ENCODE measurements at places on chromosomes 4 and X.

DNA sequence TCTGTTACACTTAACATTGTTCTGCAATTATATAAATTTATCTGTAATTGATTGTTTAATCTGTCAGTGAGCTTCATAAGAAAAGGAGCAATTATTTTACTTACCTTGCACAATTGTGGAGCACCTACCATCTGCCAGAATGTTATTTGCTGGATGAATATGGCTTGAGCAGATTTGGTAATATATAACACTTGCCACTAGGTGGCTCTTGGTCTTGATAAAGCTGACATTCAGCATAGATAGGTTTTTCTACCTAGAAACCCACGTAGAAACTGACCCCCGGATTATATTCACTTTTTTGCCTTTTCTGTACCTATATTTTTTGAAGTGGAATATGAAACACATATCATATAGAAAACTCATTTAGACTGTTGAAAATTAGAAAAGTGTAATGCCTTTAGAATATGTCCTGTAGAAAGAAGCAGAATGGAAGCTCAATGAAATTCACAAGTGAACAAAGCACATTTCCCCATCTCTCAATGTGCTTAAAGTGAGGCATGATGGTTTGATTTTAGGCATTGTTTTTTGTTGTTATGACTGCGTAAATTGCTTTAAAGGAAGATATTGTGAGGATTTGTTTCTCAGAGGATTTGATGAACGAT is 9.5 kb downstream of the RBPJ start:
- H3K4me3 ChIP-seq = no peak overlapping the region
- no peak overlapping the region for H3K27ac ChIP-seq
- 0 out of 2 replicates have a peak, but pooled peaks cover 3% of the 10 kb centered on the region for H3K4me1 ChIP-seq
- no peaks in the 10 kb centered on the region for H3K36me3 ChIP-seq
- no peaks in the 10 kb centered on the region for H3K27me3 ChIP-seq

DNA sequence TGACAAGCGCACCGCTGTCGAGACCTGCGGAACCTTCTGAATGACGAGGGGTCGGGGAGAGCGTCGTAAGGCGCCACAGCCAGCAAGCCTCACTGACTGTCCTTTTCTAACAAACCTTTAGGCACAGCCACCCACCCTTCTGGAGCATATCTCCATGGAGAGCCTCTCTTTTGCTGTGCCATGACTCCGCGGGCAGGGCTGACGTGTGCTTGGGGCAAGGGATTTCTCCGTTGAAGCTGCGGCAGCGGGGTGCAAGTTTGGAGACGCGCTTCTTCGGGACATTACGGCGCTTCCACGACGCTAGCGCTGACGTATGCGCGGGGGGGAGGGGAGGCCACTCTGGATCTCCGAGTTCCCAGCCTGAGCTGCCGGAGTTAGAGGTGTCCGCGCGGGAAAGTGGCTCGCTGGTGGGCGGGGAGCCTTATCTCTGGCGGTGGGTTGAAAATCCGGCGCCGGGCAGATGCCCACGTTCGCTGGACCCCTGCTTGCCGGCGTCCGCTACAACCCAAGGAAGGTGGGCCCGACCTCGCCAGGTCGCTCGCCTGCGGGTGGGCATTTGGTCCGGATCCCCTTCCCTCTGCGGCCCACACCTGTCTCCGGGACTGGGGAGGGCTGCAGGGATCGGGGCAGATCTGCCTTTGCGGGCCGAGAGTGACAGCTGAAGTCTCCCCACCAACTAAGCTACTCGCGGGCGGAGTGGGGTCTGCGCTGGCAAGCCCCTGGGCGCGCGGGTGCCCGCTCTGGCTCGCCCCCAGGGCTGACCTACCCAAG is 543 bp upstream of the SLC10A7 start:
- peaks cover 24% of the 10 kb centered on the region for H3K4me1 ChIP-seq
- no peaks in the 10 kb centered on the region for H3K27me3 ChIP-seq
- H3K27ac ChIP-seq = no peak overlapping the region

- no peaks in the 10 kb centered on the region for H3K27me3 ChIP-seq
- H3K27ac ChIP-seq = no peak overlapping the region
- H3K4me3 ChIP-seq = no peak overlapping the region
- no peak for DNase-seq
- no peaks in the 10 kb centered on the region for H3K36me3 ChIP-seq
Measured at GRCh38 chrX:38804432-38804681, 3.1 kb downstream of the MID1IP1 start.

- H3K36me3 ChIP-seq = no peaks in the 10 kb centered on the region
- no peak overlapping the region for H3K4me3 ChIP-seq
- H3K4me1 ChIP-seq = peaks cover 7% of the 10 kb centered on the region
- no peak for DNase-seq
Measured at GRCh38 chr4:130812117-130812765, 1716.3 kb downstream of the C4orf33 start.

DNA sequence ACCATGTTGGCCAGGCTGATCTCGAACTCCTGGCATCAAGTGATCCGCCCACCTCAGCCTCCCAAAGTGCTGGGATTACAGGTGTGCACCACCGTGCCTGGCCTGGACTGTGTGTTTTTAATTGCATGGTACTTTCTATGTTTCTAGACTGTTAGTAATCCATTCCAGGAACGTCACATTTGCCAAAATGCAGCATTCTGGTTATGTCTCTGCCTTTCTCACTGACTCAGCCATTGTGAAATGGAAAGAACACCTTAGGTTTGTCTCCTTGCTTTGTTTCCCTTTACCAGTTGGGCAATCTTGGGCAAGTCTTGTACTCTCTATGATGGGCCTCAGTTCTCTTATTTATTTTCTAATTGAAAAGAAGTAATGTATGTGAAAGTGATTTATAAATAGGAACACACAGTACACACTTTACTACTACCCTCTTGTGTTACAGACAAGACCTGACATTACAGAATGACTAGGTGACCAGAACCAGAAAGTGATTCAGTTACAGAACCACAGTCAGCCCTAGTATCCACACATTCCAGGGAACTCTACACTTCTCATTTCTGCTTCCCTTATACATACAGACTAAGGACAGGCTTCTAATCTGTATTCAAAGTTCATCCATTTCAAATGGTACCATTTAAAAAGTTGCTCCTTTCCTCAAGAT is 187.1 kb downstream of the MGST2 start:
- DNase-seq = no peak
- no peak overlapping the region for H3K4me3 ChIP-seq
- no peak overlapping the region for H3K27ac ChIP-seq
- H3K36me3 ChIP-seq = no peaks in the 10 kb centered on the region
- H3K27me3 ChIP-seq = no peaks in the 10 kb centered on the region
- H3K4me1 ChIP-seq = peaks cover 80% of the 10 kb centered on the region

DNA sequence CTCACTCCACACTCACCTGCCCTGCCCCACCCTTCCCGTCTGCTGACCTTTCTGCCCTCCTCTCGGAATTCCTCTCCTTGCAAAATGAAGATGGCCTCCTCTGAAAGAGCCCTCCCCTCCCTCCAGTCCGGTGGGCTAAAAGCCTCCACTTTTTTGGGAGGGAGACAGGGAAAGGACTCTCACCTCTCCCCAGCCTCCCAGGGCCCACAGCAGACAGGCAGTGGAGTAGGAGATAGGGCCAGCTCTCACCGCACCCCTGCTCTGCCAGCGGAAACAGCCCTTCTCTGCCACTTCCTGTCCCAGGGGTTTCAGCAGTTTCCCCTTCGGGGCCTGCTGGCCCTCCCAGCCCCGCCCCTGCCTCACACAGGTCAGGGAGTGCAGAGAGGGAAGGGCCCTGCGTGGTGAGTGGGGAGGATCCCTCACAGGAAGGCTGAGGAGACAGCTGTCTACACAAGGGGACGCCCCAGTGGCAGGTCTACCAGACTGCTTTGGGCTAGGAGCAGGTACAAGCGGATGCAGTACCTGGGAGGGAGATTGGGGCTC is 18.2 kb downstream of the ELF4 start:
- peak; percentile 90 for DNase-seq
- peak overlapping the region; percentile 85 for H3K27ac ChIP-seq
- H3K4me3 ChIP-seq = peak overlapping the region; percentile 67
- no peaks in the 10 kb centered on the region for H3K36me3 ChIP-seq
- no peaks in the 10 kb centered on the region for H3K27me3 ChIP-seq

DNA sequence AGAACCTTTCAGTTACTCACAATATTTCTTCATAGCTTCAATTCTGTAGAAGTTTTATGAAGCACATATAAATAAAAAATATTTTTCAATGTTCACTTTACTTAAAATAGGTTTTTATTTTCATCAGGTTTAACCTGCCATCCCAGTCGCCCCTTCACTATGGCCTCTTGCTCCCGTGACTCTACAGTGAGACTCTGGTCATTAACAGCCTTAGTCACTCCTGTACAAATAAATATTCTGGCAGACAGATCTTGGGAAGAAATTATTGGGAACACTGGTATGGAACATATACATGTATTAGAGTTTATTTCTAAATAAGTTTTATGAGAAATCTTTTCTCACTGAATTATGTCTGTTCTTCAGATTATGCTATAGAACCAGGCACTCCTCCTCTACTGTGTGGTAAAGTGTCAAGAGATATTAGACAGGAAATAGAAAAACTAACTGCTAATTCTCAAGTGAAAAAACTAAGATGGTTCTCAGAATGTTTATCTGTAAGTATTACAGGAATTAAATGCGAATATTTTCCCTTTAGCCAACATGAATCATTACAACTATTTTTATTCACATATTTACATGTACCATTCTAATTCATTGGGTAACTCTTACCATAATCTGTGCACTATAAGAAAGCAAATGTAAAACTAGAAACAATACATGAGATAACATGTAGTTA is 45.6 kb downstream of the SPATA4 start:
- H3K36me3 ChIP-seq = no peaks in the 10 kb centered on the region
- H3K27me3 ChIP-seq = no peaks in the 10 kb centered on the region
- no peak overlapping the region for H3K27ac ChIP-seq
- no peak overlapping the region for H3K4me3 ChIP-seq

DNA sequence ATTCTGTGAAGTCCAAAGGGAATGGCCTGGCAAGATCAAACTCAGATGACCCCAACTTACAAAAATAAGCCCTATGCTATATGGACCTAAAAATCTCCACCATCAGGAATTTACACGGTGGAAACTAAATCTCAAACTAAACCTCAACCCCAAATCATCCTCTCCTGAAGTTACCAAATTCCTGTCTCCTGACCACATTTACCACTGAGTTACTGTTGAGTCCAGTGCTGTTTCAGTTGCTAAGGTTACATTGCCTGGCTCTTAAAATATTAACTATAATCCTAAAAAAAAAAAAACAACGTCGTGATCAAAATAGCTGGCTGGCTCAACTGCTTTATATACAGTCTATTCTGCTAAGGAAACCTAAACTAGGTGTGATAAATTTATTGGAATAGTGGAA is 315.2 kb upstream of the SLIT2 start:
- H3K27ac ChIP-seq = no peak overlapping the region
- no peaks in the 10 kb centered on the region for H3K4me1 ChIP-seq
- DNase-seq = no peak
- no peak overlapping the region for H3K4me3 ChIP-seq

DNA sequence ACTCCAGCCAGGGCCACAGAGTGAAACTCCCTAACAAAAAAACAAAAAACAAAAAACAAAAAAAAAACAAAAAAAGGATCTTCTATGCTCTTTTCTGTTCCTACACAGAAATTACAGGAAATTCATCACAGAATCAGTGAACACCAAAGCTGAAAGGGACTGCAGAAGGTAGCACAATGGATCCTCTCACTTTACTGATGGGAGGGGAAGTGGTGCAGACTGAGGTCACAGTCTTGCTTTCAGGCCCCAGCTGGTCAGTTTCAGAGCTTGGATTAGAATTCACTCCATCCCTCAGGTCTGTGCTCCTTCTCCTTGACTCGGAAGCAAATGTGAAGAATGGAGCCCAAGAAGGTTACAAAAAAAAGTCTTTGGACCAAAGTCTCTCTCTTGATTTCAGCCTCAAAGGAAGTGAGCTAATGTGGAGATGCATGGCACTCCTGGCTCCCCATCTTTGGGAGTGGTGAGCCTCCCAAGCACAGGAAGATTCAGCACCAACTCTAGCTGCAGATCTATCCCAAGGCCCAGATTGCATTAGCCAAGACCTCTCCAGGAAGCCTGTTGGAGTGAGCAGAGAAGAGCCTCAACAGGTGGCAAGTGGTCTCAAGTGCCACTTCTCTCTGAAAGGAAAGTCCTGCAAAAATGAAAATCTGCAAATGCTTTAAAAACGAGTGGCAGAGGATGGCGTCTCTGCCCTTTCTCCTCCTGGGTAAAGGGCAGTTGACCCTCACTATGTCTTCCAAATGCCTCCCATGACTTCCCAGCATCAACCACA is 176.0 kb downstream of the MAML3 start:
- H3K36me3 ChIP-seq = no peaks in the 10 kb centered on the region
- no peaks in the 10 kb centered on the region for H3K27me3 ChIP-seq
- no peak overlapping the region for H3K4me3 ChIP-seq

DNA sequence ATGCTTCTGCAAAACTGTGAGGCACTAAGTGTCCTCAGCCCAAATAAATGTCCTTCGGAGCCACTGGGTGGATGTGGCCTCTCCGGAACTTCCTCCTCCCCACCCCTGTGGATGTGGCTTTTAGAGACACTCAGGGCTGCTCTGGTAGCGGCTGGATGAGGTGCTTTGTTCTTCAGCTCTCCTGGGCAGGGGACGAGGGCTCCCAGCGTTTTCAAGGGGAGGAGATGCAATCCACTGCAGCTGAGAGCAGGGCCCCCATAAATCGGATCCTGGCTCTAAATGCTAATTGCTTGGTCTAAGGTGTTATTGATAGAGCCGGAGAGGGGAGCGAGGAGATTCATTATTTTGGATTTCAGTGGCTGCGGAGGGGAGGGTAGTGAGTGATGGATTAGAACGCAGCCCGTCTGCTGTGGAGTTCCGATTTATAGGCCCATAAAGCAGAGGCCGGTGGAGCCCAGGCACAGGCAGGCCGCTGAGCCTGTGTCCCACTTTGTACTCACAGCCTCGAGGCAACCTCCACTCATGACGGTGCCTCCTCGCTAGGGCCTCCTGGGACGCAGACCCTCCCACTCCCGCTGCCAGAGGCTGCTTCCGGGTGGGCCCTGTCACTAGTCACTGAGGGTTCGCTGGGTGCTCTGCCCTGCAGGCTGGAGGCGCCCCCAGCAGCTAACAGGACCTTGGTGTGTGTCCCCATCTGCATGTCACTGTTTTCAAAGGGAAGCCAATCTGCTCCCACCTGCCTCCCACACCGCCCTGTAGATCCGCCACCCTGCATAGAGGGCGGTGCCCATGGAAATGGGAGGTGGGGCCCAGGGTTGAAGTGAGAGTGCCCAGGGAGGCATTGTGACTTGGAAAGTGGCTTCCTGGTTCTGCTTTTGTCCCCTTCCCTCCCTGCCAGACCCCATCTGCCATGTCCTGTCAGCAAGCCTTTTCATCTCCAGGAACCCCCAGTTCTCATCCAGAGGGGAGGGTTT is 135.4 kb upstream of the PSAPL1 start:
- H3K4me1 ChIP-seq = no peaks in the 10 kb centered on the region
- no peak for DNase-seq
- H3K4me3 ChIP-seq = no peak overlapping the region
- H3K27me3 ChIP-seq = no peaks in the 10 kb centered on the region
